ENCODE measurements at places on chromosomes 16 and 17.

DNA sequence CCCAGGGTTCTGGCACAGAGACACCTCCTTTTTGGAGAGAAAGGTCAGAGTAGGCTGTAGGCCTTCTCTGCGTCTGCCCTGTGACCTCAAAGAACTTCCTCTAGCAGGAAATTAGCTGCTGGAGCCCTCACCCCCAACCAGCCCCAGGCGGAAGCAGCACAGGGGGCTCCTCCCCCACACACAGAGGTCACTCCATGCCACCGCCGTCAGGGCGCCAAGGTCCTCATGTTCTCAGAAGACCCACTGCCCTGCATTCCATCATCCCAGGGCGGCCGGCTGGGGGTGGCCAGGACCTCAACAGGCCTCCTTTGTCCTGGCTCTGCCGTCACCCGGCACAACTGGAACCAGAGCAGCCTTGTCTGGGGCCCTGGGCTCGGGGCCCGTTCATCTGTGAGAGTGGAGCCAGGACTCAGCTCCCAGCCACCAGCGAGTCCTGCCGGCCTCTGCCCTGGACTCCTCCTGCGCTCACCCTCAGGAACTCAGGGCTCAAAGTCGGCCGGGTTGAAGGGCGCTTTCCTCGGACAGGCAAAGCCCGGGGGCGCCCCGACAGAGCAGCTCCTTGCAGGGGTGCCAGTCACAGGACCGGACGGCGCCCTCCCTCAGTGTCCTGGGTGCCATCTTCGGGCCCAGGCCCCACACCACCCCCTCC, 1.2 kb downstream of the TMC6 start:
- no peak for DNase-seq

GRCh38 chr16:24801761-24802302, 43.9 kb upstream of the SLC5A11 start:
- no peak for DNase-seq

DNA sequence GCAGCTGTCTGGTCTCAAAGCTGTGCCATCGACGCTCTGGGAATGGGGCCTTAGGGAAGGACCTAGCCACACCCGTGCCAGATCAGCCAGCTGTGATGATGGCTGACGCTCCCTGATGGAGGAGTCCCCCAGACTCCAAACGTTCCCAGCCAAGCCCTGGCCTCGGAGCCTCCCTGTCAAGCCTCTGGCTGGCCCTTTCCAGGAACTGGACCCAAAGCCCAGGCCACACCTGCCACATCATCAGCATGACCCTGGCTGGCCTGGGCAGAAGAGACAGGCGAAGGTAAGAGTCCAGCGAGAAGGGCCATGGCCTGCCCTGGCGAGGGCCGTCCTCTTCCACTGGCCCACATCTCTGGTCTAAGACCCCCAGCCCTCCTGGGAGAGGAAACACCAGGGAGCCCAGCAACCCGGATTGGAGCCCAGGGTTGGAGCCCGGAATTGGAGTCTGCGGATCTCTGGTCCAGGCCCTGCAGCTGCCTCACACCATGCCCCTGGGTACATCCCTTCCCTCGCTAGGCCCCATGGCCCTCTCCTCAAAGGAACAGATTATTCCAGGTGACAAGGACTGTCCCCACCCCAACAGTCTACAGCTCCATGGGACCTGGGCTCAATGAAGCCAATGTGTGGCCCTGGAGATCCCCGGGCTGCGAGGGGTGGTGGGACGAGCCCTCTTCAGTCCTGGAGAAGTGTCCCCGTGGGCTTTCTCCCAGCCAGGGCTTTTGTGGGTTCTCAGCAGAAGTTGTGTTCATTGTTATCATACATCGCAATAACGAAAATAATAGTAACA, 105.1 kb upstream of the TNRC6C start:
- no peak for DNase-seq

DNA sequence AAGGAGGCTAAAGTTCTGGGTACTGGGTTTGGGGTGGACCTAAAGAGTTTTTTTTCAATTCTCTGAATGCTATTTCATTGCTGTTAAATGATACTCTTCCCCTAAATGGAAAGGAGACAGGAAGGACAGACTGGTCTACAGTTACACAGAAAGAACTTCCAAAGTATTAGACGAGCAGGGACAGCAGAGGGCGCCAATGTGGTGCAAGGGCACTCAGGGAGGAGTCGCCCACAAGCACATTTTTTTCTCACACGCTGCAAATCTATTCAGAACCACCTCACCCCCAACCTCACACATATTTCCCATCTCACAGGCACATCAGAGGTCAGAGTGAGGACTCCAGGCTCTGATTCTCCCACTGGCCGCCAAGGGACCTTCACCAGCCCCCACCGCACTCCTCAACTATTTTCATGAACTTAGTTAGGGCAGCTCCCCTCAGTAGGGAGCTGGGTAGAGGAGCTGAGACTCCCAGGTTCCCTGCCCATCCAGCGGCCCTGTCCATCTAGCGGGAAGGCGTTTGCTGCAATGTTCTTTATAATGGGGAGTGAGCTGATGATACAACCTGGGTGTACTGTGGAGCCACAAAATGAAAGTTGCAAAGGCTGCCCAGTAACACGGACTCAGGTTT, 6.8 kb upstream of the CA4 start:
- peak; percentile 78 for DNase-seq

DNA sequence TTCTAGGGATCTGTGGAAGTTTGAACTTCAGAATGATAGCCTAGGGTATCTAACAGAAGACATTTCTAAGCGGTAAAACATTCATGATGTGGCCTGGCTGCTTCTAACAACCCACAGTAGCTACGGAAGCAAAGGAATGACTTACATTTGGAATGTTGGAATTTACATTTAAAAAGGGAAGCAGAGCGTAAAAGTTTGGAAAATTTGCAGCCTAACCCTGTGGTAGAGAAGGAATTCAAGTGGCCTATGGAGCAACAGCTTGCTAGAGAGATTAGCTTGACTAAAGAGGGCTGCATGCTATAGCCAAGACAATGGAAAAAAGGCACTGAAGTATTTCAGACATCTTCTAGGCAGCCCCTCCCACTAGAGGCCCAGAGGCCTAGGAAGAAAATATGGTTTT, 50.1 kb downstream of the HNF1B start:
- DNase-seq: no peak

- DNase-seq: no peak
These were observed 203.9 kb downstream of the CEP112 start for GRCh38 chr17:65987988-65988387.
